ENCODE measurements at places on chromosomes 2 and 18.

DNA sequence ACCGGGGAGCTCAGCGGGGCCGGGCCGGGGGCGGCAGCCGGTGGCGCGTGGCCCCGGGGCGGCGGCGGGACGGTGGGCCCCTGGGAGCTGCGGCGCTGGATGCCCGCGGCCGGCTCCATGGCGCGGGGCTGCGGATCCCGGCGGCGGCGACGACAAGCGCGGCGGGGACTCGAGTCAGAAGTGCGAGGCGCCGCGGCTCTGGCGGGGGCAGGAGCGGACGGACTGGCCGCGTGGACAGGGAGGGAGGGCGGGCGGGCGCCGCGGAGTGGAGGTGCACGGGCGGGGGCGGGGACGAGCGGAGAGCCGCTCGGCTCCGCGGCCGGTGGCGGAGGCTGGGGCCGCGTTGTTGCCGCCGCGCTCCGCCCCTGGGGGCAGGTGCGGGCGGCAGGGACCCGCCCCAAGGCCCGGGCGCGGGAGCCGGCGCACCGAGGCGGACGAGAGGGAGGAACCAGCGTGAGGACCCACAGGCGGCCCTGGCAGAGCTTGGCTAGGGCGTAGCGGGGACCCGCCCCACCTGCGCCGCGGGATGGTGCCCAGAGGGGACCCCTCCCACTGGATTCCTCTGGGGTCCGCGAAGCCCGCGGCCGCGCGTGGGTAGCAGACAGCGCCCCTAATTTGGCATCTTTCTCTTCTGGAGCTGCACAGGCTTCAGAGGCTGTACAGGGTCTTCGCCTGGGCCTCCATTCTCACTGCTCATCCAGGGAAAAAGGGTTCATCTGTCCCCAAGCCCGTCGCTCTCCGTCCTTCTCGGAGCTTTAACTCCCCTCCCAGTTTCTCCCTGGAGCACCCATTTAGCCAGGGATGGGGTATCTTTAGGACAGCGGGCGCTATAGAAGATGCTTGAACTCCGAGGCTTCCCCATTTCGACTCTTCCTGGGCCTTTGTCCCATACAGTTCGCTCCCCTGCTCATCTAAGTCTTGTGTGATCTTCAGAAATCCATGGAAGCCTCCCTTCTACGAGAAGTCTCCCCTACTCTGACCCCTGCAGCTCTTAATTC lies at the start of gene TMEM163:
TMEM163 (minus strand) TSS at position 184 of the 998 bp plus-strand sequence.
- no peak for DNase-seq

GRCh38 chr18:23207191-23207955 lies 72.1 kb downstream of the CABLES1 start:
- no peak for DNase-seq

DNA sequence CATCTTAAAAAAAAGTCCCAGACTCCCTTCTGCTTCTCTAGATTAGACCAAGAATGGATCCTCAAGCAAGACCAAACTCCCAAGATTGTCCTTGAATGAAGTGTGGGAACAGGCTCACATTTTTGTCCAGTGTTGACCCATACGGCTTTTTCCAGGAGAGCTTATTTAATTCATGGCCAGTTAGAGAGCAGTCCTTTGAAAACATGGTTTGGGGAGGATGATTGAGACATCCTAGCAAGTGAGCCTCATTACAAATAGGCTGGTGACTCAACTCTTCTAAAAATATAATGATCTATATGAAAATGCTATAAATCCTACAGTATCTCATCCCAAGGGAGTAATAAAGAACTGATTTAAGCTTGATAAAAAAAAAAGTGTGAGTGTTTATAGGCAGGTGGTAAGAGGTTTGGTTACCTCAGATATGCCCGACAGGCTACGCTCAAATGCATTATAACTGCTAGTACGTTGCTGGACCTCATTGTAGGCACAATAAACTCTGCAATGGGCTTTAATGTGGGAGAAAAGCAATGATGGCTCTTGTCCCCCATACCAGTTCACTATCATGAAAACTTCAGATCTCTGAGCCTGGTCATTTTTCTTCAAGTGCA lies 17.0 kb downstream of the ANKRD29 start:
- no peak for DNase-seq

DNA sequence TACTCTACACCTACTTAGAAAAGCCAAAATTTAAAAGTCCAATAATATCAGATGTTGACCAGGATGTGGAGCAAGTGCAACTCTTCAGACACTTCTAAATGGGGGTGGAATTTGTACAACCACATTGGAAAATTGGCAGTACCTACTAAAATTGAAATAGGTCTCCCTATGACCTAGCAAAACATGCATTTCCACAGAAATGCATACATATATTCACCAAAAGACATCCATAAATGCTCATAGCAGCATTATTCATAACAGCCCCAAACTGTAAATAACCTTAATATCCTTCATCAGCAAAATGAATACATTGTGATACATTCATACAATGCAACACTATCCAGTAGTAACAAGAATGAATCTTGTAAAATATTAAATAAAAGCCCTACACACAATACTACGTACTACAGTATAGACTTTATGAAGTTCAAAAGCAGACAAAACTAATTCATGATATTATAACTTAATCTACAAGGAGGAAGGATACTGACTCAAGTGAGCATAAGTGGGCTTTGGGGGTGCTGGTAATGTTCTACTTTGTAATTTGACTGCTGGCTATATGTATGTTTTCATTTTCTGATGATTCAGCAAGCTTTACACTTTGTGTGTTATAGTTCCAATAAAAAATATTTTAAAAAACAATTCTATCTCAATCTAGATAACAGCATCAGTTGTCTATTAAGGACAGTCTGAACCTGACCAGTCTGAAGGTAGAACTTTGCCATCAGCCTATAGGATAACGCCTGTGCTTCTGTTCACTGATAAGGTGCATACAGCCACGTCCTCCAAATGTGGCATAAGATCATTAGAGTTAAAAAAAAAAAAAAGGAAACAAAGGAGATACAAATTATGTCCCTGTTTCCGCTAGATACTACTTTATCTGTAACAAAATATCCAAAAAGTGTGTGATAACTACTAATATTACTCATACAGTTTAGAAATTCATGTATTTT lies 6.6 kb upstream of the TNFRSF11A start:
- DNase-seq: no peak

DNA sequence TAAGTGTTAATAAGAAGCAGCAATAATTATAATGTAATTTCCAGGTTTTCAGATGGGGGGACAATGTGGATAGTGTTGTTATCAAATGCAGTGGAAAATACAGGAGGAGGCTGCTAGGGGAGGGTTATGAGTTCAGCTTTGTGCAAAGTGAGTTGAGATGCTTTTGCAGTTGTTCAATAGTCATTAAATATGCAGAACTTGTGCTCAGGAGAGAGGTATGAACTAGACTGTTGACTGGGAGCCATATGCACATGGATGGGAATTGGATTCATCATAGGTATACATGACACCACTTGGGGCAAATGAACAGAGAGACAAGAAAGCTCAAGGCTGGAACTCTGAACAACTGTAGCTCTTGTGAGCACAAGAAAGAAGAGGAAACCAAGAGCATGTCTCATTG lies 182.1 kb upstream of the PID1 start:
- no peak for DNase-seq

- no peak for DNase-seq
Measured at GRCh38 chr2:4408321-4408720, 704.9 kb downstream of the DCDC2C start.

GRCh38 chr18:10054366-10054765 lies 140.6 kb downstream of the VAPA start:
- no peak for DNase-seq

- no peak for DNase-seq
Measured at GRCh38 chr2:230011617-230012016, 57.1 kb downstream of the SLC16A14 start.

GRCh38 chr2:136874258-136874657 lies 108.9 kb downstream of the THSD7B start:
- DNase-seq: peak; percentile 45

DNA sequence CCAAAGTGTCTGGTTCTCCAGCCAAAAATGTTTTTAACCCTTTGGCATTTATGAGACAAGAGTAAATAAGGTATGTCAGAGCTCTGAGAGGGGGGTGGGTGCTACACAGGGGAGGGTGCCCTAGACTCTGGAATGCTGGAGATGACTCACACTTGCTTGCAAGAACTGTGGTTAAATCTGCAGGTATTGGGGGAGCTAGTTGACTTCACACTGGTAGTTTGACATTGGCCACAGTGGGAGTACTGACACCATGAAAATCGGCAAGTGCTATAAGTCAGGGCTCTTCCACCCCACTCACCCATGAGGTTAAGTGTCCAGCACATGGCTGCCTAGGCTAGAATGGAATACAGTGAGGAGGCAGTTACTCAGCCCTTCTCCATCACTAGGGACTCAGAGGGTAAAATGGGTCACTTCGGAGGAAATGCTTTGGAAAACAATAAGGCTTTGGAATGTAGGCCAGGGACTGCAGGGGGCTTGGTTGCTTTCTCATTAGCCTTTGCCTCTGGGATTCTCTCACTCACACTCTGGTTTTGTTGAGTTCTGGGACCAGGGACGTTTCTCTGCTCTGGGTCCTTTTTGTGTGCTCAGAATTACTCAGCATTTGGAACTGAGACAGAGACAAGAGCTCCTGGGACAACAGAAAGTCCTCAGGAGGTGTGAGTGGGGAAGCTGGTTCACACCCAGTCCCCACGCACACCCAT lies 91.6 kb downstream of the ACKR3 start:
- no peak for DNase-seq

GRCh38 chr2:154032220-154032619 lies 160.5 kb downstream of the GALNT13 start:
- no peak for DNase-seq

GRCh38 chr2:113980946-113981345 lies 91.1 kb downstream of the ACTR3 start:
- DNase-seq: no peak

- DNase-seq: no peak
Measured at GRCh38 chr2:217795706-217796465, 206.9 kb downstream of the TNS1 start.

- no peak for DNase-seq
Measured at GRCh38 chr18:50590593-50590992, 30.7 kb downstream of the MAPK4 start.

- DNase-seq: peak; percentile 90
Measured at GRCh38 chr2:219998107-219998506, 370.7 kb downstream of the SLC4A3 start.

DNA sequence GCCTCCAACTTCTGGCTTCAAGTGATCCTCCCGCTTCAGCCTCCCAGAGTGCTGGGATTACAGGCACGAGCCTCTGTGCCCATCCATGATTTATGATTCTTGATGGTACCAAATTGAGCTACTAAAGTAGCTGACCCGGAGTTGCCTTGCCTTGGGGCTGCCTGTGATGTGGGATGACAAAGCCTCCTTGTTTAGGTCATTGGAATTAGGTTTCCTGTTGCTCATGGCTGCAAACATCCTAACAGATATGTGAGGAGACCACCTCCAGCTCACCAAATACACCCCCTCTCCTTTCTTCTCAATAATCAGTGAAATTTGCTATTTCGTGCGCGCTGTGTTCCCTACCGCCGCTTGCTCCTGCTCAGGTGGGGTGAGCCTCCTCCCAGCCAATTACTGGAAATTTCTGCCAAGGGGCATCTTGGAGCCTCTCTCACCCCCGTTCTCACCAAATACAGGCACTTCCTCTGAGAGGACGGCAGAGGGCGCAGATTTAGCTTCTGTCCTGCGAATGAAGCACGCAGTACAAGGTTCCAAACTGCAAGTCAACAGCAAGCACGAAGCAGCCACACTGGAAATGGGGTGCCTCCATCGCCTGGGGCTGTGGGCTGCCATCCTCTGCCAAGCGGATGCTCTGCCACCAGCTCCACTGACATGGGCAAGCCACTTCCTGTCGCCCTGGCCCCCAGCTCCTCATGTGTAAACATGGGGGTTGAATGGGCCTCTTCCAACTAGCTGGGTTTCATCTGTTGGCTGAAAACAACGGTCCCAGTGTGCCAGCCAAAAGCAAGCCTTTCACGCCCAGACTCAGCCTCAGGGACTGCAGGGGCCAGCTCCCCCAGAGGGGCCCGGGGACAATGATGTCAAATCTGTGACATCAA lies 71.7 kb downstream of the NCAPH start:
- peak; percentile 81 for DNase-seq

GRCh38 chr2:143078104-143078503 lies 51.1 kb upstream of the ARHGAP15 start:
- no peak for DNase-seq

GRCh38 chr2:160257041-160257742 lies 57.1 kb upstream of the ITGB6 start:
- DNase-seq: no peak

DNA sequence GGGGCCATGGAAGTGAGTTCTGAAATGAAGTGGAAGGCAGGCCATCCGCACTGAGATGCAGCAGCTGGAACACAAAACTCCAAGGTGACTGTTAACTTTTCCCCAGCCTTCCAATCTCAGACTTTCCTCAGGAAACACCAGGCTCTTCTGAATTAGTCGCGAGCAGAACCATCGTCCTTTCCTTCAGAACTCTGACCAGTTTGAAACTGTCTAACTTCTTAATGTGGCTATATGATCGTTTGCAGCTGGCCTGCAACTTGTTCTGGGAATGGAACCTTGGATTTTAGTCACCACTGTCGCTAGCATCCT lies 620 bp upstream of the RPL37A start:
- DNase-seq: no peak

GRCh38 chr2:166831930-166832329 lies 56.4 kb upstream of the XIRP2 start:
- no peak for DNase-seq

- DNase-seq: no peak
Measured at GRCh38 chr2:239506961-239507360, 106.1 kb upstream of the HDAC4 start.

DNA sequence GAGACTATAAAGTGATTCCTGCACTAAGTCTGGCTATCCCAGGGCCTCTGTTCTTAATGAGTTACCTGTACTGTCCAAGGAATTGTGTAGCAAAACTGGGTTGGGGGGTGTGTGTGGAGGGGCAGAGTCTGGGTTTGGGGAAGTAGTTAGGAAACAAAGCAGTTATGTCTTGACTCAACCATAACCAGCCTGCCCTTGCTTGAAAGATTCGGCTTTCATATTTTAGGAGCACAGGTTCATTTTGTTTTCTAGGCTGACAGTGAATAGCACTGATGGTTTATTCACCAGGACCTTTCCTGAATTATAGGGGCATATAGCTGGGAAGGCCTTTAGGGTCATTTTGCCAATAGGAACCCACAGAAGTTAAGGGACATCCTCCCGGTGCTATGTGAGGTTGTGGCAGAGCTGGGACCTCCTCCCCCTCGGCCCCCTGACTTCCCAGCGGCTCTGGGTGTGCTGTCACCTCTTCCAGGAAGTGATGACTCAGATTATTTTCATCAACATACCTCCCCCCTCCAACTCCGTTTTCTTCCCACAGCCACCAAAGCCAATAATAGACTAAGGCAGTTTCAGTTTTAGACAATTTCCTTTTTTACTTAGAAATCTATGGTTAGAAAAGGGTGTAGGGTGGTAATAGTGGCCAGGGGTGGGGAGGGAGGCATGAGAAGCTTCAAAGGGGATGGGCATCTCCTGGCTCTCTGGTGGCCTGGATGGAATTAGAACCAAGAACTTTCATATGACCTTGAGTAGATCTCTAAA lies 44.8 kb downstream of the SETBP1 start:
- DNase-seq: peak; percentile 61

GRCh38 chr2:29724282-29724681 lies 197.1 kb downstream of the ALK start:
- DNase-seq: no peak
